ENCODE measurements at places on chromosomes 16 and 17.
A peak's percentile ranks its signal among the peaks of the same experiment; 100 is the strongest.

- DNase-seq = no peak
These were observed 58.8 kb downstream of the GAS7 start for GRCh38 chr17:10139577-10139976.

DNA sequence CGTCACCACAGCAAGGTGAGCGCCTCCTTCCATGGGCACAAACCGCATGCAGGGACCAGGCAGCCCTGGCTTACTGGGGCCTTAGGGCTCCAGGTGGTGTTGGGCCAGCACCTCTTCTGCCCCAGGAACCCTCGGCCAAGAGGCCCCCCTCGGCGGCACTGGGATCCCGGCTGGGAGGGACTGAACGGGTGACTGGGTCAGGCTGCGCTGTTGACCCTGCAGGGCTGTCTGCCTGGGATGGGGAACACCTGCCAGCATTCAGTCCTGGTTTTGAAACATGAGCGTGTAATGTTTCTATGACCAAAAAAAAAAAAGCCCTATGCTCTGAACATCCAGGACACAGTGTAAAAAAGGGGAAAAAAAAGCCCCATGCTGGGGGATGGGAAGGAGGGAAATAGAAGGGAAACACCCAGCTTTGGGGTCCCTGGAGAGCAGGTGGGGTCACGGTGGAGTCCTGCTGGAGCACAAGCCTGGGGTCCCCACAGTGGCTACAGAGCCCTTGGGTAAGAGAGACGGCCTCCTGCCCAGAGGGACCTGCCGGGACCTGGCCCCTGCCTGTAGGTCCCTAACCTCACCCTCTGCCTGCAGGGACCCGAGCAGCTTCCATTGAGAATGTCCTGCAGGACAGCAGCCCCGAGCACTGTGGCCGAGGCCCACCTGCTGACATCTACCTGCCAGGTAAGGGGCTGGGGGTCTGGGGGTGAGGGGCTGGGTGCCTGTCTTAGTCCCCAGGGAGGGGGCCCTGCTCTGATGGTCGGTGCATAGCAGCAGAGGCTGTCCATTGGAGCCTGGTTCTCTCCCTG lies 9.9 kb upstream of the NUDT16L1 start:
- no peak for DNase-seq

DNA sequence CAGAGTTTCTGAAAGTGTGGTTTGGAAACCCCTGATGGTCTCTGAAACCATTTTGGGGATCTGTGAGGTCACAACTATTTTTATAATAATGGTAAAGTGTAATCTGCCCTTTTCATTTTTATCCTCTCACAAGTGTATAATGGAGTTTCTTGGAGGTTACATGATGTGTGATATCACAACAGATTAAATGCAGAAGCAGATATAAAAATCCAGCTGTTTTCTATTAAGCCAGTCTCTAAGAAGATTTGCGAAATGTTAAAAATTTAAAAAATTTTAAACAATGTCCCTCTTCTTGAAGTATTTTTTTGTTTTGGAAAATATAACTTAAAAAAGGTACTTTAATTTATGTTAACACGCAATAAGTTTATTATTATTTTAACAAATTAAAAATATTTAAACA lies 48.7 kb downstream of the RPGRIP1L start:
- no peak for DNase-seq

- DNase-seq = no peak
These were observed 143.0 kb downstream of the GAS7 start for GRCh38 chr17:10055262-10055975.

GRCh38 chr17:31916491-31917064 lies 15.1 kb upstream of the UTP6 start:
- DNase-seq = no peak

GRCh38 chr16:61887903-61888302 lies 148.3 kb downstream of the CDH8 start:
- peak; percentile 26 for DNase-seq

GRCh38 chr16:23514381-23515152 lies 4.3 kb upstream of the GGA2 start:
- DNase-seq = no peak

- DNase-seq = no peak
These were observed 8.8 kb upstream of the CNOT1 start for GRCh38 chr16:58638148-58639036.

- peak; percentile 21 for DNase-seq
These were observed 16.9 kb upstream of the KDM6B start for GRCh38 chr17:7816926-7817642.

DNA sequence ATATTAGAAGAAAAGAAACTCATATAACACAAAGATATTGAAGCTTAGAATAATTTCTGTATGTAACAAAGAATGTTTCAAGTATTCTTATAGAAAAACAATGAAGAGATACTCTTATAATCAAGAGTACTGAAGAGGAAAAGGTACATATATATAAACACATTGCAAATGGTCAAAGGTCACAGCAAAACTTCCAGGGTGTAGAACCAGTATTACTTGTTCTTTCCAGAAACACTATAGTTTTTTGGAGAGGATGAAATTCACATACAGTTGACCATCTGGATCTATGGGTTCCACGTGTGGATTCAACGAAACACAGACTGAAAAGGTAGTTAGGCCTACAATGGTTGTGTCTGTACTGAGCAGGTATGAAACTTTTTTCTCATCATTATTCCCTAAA lies 22.6 kb downstream of the PRPSAP1 start:
- no peak for DNase-seq

DNA sequence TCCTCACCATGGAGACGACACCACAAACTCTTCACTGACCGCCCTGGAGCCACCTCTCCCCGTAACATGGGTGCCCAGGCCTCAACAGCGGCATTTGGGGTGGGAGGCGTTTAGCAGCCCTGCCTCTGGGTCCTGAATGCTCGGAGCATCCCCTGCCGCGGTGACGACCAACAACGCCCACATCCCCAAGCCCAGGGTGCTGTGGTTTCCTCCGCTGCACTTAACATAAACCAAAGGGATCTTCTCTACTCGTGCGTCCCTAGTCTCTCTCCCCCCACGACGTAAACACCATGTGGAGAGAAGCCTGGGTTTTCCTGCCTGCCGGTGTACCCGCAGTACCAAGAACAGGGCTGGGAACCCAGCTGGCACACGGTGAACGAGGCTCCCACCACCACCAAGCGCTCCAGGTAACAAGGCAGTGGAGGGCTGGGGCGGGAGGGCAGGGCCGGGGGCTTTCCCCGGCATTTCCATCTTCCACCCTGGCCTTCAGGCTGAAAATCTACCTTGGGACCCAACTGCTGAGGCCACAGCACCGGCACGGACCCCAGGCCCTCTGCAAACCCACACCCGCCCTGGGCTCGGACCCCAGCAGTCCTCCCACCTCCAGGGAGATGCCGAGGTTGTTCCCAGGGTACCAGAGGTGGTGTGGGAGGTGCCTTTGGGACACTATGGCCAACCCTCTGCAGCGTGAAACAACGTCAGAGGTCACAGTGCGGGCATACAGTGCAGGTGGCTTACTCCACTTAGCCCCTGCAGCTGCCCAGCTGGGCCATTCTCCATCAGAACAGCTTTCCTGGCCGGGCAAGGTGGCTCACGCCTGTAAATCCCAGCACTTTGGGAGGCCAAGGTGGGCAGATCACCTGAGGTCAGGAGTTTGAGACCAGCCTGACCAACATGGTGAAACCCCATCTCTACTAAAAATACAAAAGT lies 54.3 kb downstream of the TIMM22 start:
- no peak for DNase-seq

- peak; percentile 27 for DNase-seq
These were observed 45.4 kb upstream of the GINS3 start for GRCh38 chr16:58346831-58347371.

DNA sequence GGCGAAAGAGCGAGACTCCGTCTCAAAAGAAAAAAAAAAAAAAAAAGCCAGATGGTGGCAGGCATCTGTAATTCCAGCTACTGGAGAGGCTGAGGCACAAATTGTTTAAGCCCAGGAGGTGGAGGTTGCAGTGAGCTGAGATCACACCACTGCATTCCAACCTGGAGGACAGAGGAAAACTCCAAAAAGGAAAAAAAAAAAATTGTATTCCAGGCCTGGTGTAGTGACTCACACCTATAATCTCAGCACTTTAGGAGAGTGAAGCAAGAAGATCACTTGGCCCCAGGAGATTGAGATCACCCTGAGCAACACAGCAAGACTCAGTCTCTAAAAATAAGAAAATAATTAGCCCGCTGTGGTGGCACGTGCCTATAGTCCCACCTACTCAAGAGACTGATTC lies 20.1 kb downstream of the HBQ1 start:
- DNase-seq = no peak

- no peak for DNase-seq
These were observed 47.2 kb downstream of the ABCC1 start for GRCh38 chr16:15996432-15997109.

GRCh38 chr16:4328782-4329775 lies 13.2 kb downstream of the GLIS2 start:
- peak; percentile 66 for DNase-seq

DNA sequence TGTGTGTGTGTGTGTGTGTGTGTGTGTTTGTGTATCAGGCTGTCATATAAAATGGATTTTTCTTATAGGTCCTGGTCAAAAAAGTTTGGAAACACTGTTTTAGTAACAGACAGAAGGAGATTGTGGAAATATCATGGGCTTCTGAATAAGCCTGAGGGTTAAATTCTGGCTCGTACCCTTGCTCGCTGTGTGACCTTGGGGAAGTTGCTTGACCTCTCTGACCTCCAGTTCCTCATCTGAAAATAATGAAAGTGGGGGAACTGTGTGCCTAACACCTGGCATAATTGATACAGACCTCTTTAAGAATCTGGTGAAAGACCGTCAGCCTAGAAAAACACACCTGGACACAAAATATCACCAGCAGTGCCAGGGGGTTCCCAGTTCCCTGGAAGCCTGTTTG lies 25.6 kb upstream of the PIK3R6 start:
- DNase-seq = no peak

DNA sequence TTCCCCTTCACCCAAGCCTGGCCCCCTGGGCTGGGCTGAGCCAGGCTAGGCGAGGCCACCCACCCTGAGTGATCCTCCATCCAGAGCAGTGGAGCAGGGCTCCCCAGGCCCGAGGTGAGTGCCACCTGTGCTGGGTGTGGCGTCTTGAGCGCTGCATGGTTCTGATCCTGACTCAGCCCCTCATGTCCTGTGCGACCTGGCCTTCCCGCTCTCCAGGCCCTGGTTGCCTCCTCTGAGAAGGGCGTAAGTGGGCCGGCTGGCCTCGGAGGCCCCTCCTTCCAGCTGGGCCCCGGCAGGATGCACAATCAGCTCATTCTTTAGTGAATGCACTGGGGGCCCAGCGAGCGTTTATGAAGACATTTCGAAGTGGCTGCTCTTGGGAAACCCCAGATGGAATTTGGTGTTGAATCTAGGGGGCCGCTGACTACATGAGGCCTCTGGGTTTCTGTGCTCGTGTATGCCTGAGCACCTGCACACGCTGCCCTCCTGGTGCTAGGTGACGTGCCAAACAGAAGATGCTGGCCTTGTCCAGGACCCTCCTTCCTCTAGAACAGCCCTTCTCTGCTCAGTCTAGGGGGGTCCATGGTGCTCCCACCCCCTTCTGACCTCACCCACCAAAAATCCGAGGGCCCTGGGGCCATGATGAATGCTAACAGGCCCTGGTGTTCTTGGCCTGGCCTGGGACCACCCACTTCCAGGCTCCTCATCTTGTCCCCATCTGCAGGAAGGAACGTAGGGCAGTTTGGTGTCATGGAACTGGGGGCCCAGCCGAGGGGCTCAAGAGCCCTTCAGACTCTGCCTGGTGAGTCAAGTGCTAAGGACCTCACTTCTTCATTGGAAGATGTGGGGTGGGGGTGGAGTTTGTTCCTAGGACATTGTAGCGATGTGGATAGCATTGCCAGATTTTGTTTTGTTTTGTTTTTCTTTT lies 3.6 kb upstream of the TMEM92 start:
- peak; percentile 71 for DNase-seq

GRCh38 chr16:11180489-11180888 lies 75.5 kb downstream of the SOCS1 start:
- no peak for DNase-seq

GRCh38 chr17:163514-164098 lies 17.8 kb downstream of the DOC2B start:
- no peak for DNase-seq

DNA sequence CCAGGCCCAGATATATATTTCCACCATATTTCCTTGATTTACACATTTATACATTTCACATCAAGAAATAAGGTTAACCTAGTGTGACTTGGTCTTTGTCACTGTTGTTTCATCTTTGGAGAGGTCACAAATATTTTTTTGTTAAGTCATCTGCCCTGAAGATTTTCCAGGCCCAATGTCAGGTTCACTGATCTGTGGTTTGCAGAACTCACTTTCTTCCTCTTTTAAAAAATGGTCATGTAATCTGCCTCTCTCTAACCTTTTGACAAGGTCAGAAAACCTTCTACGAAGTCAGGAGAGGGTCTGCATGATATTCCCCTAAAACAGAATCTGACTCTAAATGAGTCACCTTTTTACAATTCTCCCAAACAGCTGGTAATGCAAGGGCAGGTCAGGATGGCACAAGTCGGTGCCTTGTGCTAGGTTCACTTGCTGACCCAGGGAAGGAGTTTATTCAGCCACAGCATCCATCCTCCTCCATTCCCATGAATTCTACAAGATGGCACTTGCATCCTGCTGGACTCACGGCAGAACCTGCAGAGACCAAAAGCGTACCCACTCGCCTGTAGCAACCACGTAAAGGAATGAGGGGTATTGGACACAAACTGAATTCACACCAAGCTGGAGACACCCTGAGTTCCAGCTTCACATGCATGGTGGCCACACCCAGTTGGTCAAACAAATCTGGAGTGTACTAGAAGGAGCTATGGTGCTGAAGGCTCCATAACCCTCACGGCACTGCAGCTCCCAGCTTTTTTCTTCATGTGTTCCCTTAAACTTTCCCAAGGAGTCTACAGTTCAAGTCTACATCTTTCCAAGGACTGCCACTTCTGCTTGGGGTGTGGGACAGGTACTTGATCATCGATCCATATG lies 1.6 kb upstream of the KIAA0513 start:
- no peak for DNase-seq

- no peak for DNase-seq
These were observed 18.5 kb upstream of the CDH15 start for GRCh38 chr16:89152831-89153700.

DNA sequence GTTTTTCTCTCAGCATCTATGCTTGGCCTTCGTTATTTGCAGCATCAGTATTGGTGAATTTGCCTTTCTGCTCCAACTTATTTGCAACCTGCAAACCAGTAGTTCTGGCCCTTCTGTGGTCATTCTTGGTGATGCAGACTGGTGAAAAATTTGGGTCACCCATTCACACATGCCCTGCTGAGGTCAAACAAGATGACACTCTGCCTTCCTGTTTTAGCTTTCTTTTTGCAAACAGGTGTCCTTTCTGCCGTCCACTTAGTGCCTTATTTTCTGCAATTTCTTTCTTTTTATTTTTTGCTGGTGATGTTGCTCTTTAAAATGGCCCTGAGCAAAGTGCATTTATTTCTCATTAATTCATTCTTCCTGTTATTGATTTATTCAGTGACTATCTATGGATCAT lies 31.3 kb downstream of the PLCG2 start:
- no peak for DNase-seq
